CD4-positive, alpha-beta T cell treated with Interleukin-2 at 100 ng/mL for 4 hours (primary cell): ENCODE measurements at places on chromosomes 6 and 20.
A peak's percentile ranks its signal among the peaks of the same experiment; 100 is the strongest.

DNA sequence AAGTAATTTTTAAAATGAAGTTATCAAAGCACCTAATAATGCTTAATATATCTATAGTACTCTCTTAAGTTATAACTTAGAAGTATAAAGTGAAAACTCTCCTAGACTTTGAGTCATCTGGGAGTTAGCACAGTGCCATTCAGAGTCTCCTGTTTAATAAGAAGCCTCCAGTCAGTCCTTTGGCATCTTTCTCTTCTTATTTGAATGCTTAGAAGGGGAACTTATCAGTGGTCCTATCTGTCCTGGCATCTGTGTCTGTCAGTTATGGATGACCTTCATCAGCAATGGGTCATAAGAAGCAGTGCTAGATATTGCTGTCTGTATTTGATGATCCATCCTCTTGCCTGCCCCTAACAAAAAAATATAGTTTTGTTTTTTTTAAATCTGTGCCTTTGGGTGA is 15.2 kb downstream of the TMEM200A start:
- no peak for DNase-seq

DNA sequence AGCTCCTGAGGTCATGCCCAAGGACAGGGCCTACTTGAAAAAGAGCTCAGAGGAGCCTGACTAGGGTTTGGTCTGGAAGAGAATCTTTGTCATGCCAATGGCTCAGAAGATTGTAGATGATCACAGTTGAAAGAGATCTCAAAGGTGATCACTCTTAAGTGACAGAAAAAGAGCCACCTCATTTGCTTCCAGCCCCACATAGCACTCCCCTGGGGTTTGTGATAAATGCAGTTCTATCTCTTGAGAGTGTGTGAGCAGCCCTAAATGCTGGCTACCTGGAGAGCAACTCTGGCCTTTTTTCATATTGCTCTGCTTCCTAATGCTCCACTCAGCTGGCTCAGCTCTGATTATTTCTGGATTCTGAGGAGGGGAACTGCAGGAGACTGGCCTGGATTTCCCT is 39.3 kb downstream of the KLHL32 start:
- no peak for DNase-seq

DNA sequence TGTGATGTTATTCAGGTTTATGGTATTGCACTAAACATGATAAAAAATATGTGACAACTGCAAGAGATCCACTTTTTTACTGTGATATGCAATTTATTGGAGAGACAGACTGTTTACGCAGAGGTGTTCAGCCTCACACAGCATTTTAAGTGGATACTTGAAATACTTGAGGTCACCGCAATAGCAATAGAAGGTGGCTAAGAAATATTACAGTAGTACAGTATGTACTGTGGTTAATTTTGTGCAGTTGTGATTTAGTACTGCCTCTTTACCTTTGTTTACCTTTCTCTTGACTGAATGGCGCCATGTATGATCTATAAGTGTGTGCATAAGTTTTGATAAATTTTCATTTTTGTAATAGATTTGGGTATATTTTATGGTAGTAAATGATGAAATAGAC is 17.4 kb downstream of the MACROD2 start:
- DNase-seq: no peak

- no peak for DNase-seq
These were observed 26.8 kb downstream of the RAMACL start for GRCh38 chr6:166559662-166560061.

- peak; percentile 5 for DNase-seq
These were observed 169.4 kb downstream of the TAF4 start for GRCh38 chr20:61896058-61896961.

GRCh38 chr6:3961581-3962215 is 112.5 kb downstream of the FAM50B start:
- DNase-seq: no peak
